Hematopoietic multipotent progenitor cell treated with erythropoietin and hydrocortisone succinate and interleukin-3 and kit ligand, for 17 days (in vitro differentiated cells): ENCODE measurements at places on chromosomes 2 and 18.

DNA sequence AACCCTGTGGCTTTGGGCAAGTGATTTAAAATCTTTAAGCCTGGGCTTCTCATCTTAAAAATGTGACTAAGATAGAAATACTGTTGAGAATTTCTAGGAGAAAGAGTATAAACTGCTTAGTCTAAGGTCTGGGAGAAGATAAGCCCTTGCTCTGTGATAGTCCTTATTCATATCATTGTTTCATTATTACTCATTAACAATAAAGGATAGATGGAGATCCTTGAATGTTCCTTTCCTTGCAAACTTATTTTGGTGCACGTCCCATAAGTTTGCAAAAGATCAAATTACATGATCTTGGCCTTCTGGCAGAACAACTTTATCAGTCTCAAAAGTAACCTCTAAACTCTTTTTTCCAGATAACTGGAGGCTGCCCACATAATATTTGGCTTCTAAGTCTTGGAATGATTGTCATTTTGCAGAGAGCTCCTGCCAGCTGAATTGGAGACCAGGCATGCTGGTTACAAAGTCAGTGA, 138.3 kb downstream of the FAM124B start:
- no peak for DNase-seq

DNA sequence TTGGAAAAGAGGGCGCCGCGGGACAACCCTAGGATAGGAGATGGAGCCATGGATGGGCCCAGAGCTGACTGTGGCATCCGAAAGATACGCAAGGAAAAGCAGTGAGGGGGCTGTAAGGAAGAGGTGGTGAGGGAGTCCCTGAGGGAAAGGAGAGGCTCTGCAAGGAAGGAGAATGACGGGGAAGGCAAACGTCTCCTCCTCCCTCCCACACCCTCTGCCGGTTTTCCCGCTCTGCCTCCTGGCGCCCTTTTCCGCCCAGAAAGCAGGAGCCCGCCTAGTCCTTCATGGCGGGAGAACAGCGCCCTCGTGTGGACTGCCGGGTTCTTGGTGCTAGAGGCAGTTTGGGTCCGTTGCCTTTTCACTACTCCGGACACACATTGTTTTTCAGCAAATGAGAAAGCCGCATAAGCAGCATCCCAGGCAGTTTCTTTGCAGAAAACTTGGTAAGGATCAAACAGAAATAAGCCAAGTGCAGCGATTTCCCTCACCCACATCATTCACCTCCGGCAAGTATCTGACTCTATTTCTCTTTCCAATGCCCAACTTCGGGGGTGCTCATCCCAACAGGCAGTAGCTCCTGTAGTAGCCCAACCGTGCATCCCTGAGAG, 200.4 kb downstream of the INO80D start:
- DNase-seq = peak; percentile 49

GRCh38 chr2:13654416-13654815, 937.7 kb downstream of the TRIB2 start:
- DNase-seq = no peak

DNA sequence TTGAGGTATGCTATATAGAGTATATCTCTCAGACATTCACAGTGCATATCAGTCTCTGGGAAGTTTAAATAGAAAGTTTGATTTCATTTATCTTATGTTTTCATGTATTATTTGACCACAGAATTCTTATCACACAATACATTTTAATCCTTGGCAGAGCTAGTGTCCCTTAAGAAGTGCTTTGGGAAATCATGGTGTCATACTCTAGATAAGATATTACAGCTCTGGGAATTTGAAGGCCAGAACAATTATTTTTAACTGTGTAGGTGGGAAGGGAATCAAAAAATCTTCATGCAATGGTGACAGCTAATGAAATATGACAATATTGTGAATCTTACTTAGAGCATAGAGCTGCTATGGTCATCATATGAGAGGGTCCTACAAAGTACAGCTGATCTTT, 451.3 kb upstream of the FAM98A start:
- no peak for DNase-seq

DNA sequence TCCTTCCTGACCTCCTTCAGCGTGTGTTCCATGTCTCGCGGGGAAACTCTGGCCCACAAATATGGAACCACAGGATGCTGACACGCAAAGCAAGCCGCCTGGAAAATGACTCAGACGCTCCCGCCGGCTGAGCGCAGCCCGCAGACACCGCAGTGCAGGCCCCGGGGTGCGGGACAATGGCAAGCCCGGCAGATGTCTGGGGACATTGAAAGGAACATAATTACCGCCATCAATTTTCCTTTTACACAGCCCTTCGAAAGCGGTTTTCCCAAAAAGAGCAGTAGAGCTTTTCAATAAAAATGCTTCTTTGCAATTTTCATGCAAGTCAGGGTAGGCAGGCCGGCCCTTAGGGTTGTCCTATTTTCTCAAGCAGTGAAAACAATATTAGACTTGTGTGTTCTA, 159.2 kb upstream of the SH3BP4 start:
- no peak for DNase-seq

DNA sequence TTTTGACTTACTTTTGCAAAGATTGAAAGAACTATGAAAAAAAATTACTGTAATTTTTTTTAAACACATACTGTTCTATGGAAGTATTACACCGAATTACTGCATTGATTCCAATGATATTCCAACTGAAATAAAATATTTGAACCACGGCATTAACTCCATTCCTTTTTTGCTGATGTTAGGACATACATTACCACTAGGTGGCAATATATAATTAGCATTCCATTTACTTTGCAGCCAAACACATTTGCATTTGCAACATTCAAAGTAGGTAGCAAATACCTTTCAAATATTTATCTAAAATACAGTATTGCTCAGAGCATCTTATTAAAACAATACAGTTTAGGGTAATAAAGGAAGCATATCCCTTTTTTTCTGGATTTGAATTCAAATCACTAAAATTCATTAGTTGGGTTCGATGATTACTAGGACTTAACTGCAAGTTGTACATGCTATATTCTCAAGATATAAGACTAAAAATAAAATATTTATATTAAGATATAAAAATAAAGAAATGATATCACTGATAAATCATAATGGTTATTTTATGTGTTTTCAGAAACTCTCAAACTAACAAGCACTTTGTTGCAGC, 31.3 kb downstream of the LANCL1 start:
- DNase-seq = peak; percentile 36

DNA sequence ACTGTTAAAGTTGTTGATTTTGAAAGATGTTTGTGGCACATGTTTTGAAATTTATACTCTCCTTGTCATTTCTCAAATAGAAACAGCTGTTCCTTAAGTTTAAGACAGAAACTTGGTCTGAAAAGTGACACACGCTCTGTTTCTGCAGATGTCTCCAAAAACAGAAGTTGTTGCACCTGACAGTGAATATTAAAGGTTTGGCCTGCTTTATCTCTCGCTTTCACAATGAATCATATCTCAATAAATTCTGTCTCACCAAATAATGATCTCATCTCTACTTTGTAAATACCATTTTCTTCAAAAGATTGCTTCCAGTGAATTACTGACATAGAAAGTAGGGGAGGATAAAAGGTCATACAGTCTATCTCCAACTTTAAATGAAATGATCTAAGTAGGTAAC, 294.9 kb upstream of the SYT4 start:
- DNase-seq = no peak

GRCh38 chr2:26189123-26189522, 16.2 kb downstream of the GAREM2 start:
- no peak for DNase-seq

- DNase-seq = no peak
Measured at GRCh38 chr2:113926314-113926713, 36.4 kb downstream of the ACTR3 start.

GRCh38 chr18:75339936-75340605, 87.4 kb downstream of the SMIM21 start:
- DNase-seq = no peak

DNA sequence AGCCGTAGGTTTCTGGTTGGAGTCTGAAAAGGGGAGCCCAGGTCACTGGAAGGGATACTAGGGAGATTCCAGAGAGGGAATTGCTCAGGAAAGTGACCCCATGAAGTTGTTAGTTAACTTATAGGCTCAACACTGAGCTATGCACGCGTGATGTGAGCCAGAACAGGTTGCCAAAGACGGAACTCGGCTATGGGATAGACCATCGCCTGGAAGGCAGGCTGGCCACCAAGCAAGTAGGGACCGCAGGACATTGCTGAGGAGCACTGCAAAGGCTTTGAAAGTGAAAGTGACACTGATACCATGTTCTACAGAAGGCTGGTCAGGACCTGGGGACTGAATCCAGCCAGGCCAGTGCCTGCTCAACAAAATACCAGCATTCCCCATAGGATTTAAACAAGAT, 7.3 kb downstream of the FARP2 start:
- no peak for DNase-seq

- DNase-seq = no peak
Measured at GRCh38 chr18:70688286-70688685, 399.4 kb downstream of the SOCS6 start.

DNA sequence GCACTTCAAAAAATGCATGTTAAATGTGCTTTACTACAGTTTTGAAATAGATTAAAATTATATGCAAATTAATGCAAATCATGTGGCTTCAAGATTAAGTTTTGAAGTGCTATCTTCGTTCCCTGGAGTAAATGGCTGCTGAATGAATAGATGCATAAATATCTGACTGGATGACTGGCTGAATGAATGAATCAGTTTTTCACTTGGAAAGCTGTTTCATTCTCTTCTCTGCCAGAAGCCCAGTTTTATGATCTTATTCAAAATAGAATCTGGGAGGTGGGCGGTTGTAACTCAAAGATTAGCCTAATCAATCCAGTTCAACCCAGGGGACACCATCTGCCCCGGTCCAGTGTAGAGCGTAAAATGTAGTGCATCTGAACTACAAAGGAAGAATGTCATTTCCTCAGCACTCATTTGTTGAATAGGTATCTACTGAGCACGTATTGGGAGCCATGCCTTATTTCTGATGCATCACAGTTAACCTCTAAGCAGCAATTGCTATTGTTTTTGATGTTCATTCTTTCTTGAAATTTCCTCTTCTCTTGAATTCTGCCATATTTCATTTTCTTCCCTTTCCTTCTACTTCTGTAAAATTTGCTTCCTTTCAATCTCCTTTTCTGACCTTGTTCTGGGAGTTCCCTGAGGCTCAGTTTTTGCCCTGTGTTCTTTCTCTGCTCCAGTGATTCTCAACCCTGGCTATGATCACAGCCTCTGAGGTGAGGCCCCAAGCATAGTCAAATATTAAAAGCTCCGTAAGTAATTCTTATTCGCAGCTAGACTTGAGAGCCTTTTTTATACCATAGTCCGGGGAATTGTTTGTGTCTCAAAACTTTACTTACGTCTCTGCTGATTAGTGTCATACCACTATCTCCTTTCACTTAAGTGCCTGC, 282.7 kb downstream of the PARD3B start:
- no peak for DNase-seq

- no peak for DNase-seq
Measured at GRCh38 chr2:237440819-237441281, 26.9 kb upstream of the COL6A3 start.

DNA sequence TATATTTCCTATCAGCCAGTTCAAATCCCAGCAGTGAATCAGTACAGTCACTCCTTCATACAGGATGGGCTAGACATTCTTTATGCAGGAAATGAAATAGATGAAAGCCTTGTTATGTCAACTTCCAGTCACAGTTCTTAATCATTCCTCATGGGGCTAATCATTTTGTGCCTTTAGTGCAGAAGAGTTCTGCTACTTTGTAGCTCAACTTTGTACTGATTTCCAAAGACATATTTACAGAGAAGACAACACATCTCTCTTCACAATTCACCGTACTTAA, 593.9 kb upstream of the NETO1 start:
- no peak for DNase-seq

DNA sequence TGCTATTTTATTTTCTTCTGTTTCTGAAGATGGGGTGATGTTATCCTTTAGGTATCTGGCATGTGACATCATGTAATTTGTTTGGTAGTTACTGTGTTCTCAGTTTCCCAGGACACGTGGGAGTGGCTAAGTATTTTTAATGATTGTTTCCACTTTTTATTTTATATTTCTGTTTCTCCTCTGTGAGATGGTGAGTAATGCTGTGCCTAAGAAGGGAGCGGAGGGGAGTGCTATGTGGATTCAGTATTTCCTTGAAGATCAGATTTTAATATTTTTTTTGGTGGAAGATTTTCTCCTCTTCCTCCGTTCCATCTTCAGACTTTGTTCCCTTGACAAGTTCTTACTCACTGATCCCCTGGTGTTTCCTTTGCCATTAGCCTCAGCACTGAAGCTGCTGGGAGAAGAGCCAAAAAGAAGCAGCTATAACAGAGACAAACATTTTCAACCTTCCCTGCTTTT, 180.0 kb upstream of the MMADHC start:
- no peak for DNase-seq

DNA sequence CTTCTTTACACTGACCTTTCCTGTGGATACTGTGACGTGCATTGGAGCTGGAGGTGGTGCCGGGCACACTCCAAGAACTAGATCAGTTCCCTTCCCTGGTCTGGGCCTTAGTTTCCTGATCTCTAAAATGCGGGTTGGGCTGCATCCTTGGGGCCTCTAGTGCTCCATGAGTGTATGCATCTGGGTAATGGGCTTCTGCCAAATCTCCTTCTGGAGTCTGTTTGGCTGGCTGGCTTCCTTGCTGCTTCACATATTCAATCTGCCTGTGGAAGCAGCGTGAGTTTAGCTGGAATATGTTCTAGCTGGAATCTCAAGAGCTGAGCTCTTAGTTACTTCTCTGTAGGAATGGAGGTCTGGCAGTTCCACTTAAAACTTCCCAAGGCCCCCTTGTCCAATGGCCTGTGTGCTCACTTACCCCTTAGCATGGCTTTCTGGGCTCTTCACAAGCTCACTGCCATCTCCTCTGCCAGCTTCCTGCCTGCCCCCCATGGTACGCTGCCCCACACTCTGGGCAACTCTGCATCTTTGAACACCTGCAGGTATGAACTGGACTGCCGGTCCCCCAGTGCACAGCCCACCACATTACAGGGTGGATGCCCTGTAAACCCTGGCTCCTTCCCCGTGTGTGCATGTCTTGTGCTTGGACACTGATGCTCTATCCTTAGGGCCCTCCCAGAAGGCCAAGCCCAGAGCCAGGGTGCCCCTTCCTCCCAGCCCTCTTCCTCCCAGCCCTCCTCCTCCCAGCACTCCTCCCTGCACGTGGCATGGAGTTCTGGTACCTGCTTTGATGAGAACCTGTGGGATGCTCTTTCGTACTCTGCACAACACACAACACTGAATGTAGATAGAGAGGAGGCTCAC, 103.6 kb upstream of the SMAD2 start:
- DNase-seq = no peak

- DNase-seq = no peak
Measured at GRCh38 chr18:76715012-76715610, 107.2 kb upstream of the ZNF236 start.

GRCh38 chr2:121634354-121635307, 14.6 kb downstream of the CLASP1 start:
- no peak for DNase-seq

DNA sequence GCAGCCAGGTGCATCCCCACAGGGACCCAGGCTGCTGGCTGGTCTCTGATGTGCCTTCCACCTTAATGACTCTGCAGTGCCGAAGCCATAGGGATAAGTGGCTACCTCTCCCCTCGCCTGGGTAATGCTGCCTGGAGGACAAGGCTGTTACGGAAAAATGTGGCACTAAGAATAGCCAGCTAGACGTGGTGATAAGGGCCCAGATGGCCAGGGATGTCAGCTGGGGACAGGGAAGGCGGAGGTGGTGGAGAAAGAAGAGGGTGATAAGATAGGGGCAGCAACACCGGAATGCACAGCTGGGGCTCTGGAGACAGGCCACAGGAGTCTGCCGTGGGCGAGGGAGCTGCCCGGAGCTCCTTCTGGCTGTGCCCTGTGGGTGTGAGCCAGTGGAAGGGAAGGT, 170.6 kb downstream of the FHOD3 start:
- DNase-seq = no peak
